ENCODE measurements at places on chromosomes 1 and 21.

GRCh38 chr1:96361961-96362360 is 359.6 kb upstream of the PTBP2 start:
- DNase-seq, result no peak

GRCh38 chr1:158013840-158014730 is 20.6 kb downstream of the KIRREL1 start:
- DNase-seq, result no peak

DNA sequence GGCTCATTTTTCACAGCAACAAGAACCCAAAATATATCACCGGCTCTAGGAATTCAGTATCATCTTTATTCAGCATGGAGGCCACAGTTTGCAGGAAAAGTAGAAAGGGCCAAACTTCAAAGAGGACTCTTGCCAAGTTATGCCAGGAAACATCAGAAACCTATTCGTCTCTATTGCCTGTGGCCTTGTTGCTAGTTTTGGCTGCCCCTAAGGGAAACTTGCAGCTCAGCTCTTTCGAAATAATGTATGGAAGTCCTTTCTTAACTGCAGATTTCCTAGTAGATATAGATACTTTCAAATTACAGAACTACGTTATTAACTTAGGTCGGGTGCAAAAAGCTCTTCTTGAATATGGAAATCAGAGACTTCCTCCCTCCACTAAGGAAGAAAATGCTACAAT is 4.2 kb upstream of the NENF start:
- DNase-seq, result no peak

GRCh38 chr1:17186216-17186909 is 18.6 kb upstream of the PADI1 start:
- no peak for DNase-seq

GRCh38 chr1:213820362-213821149 is 167.2 kb upstream of the PROX1 start:
- no peak for DNase-seq

- DNase-seq, result no peak
Observed at GRCh38 chr1:176843352-176844297, 320.9 kb downstream of the ASTN1 start.

DNA sequence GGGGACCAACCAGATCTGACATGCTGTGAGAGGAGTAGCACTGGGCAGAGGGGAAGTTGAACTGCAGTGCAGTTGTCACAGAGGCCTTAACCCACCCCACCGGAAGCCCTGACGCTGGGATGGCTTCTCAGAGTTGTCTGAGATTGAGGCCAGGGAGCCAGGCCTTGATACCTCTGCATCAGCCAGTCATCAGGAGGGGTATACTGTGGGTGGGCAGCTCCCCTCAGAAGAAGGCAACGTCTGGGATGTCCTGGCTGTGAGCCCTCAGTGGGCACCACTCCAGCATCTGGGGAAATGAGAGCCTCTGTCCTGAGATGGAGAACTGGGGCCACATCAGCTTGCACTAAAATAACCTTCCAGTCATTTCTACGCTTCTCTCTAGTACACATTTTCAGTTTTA is 47.9 kb upstream of the BCAR3 start:
- DNase-seq, result no peak

DNA sequence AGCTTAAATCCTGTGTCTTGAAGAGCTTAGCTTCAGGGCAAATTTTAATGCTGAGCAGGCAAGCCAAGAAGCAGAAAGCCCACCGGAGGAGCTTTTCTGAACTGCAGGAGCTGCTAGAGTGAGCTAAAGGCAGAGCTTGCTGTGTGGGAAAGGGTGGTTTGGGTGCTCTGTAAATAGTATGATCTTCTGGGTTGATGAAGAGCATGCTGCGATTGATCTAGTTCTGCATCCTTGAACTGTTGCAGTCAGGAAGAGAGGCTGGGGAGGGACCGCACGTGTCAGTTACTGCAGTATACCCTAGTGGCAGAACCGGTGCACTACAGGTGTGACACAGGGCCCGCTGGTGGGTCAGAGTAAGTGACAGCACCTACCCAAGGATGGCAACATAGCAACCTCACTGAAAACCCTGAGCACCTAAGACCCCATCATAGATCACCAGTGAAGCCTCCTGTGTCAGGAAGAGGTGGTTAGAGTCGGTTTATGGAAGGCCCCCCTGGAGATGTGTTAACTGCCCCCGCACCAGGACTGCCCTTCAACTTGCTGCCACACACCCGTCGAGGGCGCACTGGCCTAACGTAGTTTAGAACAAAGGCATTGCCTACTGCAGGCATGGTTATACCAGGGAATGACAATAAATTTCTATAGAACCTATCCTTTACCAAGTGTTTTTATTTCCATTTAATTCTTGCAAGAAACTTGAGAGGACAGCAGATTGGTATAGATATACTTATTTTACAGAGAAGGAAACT is 146.0 kb upstream of the KIAA0040 start:
- no peak for DNase-seq

DNA sequence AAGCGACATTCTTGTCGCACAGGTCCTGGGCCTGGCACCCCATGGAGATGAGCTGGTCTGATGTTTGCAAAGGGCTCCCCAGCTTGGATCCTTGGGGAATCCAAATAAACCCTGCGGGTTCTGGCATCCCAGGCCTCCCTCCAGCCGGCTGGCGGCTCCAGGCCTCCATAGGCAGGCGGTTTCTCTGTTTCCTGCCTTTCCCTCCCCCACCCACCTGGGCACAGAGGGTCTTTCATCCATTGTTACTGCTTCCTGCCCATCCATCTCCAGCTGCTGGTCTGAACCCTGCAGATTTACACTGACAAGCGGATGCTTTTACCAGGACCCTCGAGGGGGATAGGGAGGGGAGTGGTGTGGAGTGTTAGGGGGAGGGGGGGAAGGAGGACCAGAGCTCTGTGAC is 39.1 kb upstream of the ID3 start:
- no peak for DNase-seq

DNA sequence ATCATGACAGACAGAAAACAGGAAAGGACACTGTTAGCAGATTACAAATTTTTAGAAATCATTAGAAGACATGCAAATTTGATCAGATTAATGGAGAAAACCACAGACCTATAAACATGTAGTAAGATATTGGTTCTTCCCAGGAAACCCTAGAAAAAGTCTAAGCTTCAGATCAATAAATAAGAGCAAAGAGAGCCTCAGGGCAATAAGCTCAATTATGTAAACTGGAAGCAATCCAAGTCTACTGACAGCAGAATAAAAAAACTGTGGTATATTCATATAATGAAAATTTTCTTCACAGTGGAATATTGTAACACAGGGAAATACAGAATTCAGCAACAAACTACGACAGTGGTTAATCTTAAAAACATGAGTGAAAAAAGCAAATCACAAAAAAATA is 36.3 kb downstream of the NRDC start:
- DNase-seq, result no peak

DNA sequence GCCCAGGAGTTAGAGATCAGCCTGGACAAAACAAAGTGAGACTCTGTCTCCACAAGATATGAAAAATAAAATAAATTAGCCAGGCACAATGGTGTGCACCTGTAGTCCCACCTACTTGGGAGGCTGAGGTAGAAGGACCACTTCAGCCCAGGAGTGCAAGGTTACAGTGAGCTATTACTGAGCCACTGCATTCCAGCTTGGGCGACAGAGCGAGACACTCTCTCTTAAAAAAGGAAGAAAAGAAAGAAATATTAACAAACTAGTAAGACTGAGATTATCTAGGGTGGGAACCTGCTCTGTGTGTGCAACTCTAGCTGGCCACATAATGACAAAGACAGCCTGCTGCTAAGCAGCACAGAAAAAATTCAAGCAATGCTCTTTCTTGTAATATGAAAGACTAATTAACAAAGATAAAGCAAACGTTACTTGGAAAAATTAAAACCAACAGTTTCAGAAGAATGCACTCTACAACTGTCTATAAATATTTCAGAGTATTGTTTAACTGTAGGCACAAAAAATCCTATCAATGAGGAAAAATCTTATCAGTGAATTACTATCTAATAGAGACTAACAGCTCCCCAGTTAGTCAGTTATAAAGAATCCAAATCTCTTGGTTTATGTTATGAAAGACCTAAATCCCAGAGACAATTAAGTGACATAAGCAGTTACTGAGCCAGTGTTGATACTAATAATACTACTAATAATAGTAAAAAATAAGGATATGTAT is 74.5 kb downstream of the ENAH start:
- no peak for DNase-seq

DNA sequence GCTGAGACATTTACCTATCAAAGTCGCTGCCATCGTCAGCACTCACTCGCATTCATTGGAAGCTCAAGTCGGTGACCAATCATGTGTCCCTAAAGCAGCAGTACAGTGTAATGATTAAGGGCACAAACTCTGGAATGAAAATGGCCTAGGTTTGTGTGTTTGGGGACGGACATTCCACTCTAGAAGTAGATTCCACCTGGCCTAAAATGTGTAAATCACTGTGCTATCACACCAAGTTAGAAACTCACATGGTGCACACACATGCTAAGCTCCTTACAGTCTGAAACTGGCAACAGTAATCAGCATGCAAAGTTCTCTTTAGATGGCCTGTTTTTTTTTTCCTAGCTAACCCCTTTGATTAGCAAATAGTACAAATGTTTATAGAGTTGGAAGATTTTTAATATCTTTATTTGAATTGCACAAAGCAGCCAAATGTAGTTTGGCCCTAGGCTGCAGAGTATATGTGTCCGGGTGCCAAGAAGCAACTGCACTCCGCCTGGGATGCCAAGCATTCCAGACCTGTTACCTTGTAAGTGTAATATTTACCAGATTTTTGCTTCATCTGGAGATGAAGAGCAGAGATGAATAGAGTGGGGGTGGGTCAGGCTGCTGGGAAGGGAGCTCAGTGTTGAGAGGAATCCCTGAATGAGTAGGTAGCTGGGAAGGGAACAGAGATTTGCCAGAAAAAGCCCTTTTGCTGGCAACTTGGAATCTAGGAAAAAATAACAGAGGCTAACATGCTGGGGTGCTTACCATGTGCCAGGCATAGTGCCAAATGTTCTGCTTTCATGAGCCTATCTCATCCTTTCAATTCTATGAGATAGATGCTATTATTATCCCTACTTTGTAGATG is 35.2 kb downstream of the TGFB2 start:
- no peak for DNase-seq

DNA sequence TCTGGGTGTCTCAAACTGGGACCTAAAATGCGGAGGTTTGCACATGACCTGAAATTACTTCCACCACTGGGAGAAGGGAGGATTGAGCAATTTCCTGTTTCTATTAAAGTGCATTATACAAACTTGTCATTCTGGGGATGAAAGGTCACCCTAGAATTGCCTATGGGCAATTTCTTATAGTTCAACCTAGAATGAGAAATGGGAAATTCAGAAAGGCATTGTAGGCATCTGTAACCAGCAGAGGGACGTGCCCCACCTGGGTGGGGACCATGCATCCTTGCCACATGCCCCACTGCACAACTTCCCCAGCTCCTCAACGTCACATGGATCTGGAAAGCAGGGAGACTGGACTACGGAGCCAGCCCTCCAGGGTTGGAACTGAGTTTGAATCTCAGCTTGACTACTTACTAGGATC is 47.0 kb downstream of the MRPL39 start:
- DNase-seq, result no peak

DNA sequence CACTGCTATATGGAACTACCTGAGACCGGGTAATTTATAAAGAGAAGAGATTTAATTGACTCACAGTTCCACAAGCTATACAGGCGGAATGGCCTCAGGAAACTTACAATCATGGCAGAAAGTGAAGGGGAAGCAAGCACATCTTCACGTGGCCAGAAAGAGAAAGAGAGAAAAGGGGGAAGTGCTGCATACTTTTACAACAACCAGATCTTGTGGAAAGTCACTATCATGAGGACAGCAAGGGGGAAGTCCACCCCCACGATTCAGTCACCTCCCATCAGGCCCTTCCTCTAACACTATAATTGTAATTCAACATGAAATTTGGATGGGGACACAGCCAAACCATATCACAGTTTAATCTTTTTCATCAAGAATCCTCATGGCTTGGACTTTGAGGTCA is 339.2 kb upstream of the AJAP1 start:
- DNase-seq, result no peak

GRCh38 chr1:67586596-67586995 is 98.4 kb upstream of the GADD45A start:
- DNase-seq, result no peak

GRCh38 chr1:228351850-228352249 is 54.8 kb downstream of the TRIM11 start:
- DNase-seq, result no peak

- DNase-seq, result no peak
Observed at GRCh38 chr1:197467881-197468280, 199.8 kb downstream of the CRB1 start.

GRCh38 chr1:9869831-9870251 is 40.2 kb downstream of the CTNNBIP1 start:
- DNase-seq, result no peak

DNA sequence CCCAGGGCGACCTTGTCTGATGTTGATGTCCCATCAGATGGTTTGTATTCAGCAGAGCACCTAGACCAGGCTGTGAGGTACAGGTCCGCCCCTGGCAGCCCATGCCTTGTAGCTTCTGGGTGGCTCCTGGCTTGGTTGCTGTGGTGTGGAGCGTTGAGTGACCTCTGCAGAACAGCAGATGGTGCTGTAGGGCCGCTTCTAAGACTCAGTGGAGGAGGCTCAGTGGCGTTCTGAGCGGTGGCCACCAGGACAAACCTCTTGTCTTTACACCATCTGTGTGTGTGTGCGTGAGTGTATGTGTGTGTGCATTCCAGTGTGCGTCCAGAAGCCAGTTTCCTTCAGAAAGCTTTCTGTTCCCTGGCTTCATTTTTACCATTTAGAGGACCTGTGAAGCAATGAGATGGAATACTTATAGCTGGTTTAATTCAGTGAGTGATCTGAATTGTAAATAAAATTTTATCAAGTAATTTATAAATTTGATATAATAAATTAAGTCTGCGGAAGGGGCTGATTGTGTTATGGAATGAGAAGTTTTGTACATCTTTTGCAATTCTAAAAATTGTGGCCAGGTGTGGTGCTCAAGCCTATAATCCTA is 66.1 kb downstream of the ADARB1 start:
- no peak for DNase-seq

- no peak for DNase-seq
Observed at GRCh38 chr21:46126309-46127238, 28.7 kb downstream of the COL6A2 start.
